ENCODE measurements at places on chromosomes 12 and 14.
A peak's percentile ranks its signal among the peaks of the same experiment; 100 is the strongest.

GRCh38 chr12:107461222-107461975 lies 224.2 kb upstream of the PWP1 start:
- H3K27ac ChIP-seq: peak overlapping the region; percentile 29
- no peak for DNase-seq
- no peaks in the 10 kb centered on the region for H3K36me3 ChIP-seq
- H3K27me3 ChIP-seq: no peaks in the 10 kb centered on the region
- no peak overlapping the region for H3K4me3 ChIP-seq

DNA sequence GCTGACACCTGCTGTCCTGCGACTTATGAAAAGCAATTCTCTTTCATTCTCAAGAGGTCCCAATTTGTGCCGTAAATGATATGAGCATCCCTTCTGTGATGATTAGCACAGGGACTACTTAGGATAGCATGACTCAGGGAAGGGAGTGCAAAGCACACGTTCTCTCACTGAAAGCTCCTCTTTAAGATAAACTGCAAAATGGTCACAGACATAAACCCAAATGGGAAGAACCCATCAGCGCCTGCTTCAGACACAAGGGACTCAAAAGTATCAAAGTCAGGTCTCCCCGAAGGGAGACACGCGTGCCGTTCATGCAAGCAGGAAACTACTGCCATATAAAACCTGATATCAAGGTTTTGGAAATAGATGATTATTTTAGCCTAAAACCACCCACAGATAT lies 33.9 kb upstream of the PIWIL1 start:
- H3K4me1 ChIP-seq: no peaks in the 10 kb centered on the region
- no peaks in the 10 kb centered on the region for H3K27me3 ChIP-seq
- no peak for DNase-seq
- H3K27ac ChIP-seq: no peak overlapping the region

GRCh38 chr12:111419784-111420183 lies 14.1 kb downstream of the SH2B3 start:
- peaks cover 52% of the 10 kb centered on the region for H3K36me3 ChIP-seq
- DNase-seq: no peak
- peaks cover 20% of the 10 kb centered on the region for H3K4me1 ChIP-seq

- peak; percentile 44 for DNase-seq
- H3K27ac ChIP-seq: no peak overlapping the region
- peaks cover 8% of the 10 kb centered on the region for H3K4me1 ChIP-seq
- H3K4me3 ChIP-seq: no peak overlapping the region
- peaks cover 66% of the 10 kb centered on the region for H3K36me3 ChIP-seq
Observed at GRCh38 chr14:73269729-73270531, 32.6 kb downstream of the PAPLN start.

GRCh38 chr14:59253527-59253926 lies 65.1 kb downstream of the DAAM1 start:
- H3K27me3 ChIP-seq: no peaks in the 10 kb centered on the region
- H3K4me1 ChIP-seq: peaks cover 7% of the 10 kb centered on the region
- H3K4me3 ChIP-seq: no peak overlapping the region
- peak; percentile 18 for DNase-seq

- H3K4me1 ChIP-seq: no peaks in the 10 kb centered on the region
- DNase-seq: no peak
- H3K4me3 ChIP-seq: no peak overlapping the region
- no peaks in the 10 kb centered on the region for H3K36me3 ChIP-seq
Observed at GRCh38 chr12:94633401-94633800, 17.0 kb downstream of the TMCC3 start.

GRCh38 chr14:55814064-55814463 lies 234.1 kb downstream of the KTN1 start:
- no peak overlapping the region for H3K4me3 ChIP-seq
- no peak overlapping the region for H3K27ac ChIP-seq
- H3K27me3 ChIP-seq: no peaks in the 10 kb centered on the region
- peaks cover 2% of the 10 kb centered on the region for H3K4me1 ChIP-seq
- H3K36me3 ChIP-seq: no peaks in the 10 kb centered on the region

- H3K36me3 ChIP-seq: no peaks in the 10 kb centered on the region
- peak; percentile 51 for DNase-seq
- no peaks in the 10 kb centered on the region for H3K27me3 ChIP-seq
- peak overlapping the region; percentile 21 for H3K4me3 ChIP-seq
Observed at GRCh38 chr14:68147303-68147702, 327.7 kb downstream of the RAD51B start.

DNA sequence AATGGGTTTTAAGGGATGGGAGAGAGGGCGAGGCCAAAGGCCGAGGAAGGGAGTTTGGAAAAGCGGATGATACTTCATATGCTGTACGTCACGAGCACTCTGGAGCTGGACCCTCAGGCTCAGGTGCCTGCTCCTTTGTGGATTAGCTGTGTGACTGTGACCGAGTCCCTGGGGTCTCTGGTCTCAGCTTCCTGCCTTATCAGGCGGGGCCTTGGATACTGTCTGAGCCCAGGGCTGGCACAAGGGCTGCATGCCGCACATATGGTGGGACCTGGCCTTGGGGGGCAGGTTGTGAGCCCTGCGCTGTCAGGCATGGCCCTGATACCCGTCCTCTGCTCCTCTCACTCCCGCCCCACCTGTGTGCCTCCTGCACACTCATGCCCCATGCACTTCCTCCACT lies 95.3 kb downstream of the ADGRD1 start:
- DNase-seq: no peak
- H3K4me3 ChIP-seq: no peak overlapping the region
- H3K4me1 ChIP-seq: no peaks in the 10 kb centered on the region
- H3K27me3 ChIP-seq: peaks cover 12% of the 10 kb centered on the region
- H3K36me3 ChIP-seq: no peaks in the 10 kb centered on the region

- H3K4me1 ChIP-seq: no peaks in the 10 kb centered on the region
- H3K27me3 ChIP-seq: no peaks in the 10 kb centered on the region
- H3K27ac ChIP-seq: no peak overlapping the region
- no peak for DNase-seq
- no peak overlapping the region for H3K4me3 ChIP-seq
Observed at GRCh38 chr14:25120261-25120660, 70.3 kb upstream of the STXBP6 start.
